ENCODE measurements at places on chromosomes 11 and 22. TPM values are rescaled to one million over a fixed set of nuclear protein-coding genes. Genes with fewer than 3 reads are reported as not detected.

DNA sequence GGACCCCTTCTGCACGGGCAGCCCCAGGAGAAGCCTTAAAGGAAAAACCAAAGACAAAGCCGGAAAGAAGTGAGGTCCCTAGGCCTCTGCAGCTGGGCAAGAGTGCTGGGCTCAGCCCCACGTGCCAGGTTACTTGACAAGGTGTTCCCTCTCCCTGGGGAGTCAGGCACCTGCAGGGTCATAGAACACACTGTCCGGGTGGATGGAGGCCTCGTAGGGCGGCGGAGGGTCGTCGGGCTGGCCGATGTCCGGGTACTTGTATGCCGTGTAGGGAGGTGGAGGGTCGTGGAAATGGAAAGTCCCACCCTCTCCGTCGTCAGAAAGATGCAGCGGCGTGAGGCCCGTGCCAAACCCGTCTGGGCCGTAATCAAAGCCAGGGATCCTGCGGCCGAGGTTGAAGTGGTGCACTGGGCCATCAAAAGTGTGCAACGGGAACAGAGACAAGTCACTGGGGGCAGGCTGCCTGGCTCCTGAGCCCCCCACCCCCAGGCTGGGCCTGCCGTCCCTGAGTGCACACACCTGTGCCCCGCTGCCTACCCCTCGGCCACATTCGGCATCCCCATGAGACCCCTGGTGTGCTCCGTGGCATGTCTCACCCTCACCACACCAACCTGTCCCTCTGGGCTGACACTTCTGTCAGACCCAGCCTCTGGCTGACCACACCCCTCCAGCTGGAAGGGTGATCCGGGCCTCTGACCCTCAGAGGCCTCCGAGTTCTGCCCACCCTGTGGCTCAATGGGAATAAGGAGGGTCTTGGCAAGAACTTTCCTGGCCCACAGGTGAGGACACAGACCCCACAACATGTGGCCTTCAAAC, 81.1 kb downstream of the DGCR2 start:
- no peak for DNase-seq

DNA sequence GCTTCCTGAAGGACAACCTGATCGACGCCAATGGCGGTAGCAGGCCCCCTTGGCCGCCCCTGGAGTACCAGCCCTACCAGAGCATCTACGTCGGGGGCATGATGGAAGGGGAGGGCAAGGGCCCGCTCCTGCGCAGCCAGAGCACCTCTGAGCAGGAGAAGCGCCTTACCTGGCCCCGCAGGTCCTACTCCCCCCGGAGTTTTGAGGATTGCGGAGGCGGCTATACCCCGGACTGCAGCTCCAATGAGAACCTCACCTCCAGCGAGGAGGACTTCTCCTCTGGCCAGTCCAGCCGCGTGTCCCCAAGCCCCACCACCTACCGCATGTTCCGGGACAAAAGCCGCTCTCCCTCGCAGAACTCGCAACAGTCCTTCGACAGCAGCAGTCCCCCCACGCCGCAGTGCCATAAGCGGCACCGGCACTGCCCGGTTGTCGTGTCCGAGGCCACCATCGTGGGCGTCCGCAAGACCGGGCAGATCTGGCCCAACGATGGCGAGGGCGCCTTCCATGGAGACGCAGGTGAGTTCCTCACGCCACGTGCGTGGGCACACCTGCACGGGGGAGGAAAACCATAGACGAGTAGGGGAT, 1.5 kb downstream of the BCR start:
- peak; percentile 24 for DNase-seq

- DNase-seq = no peak
These were observed 81.9 kb upstream of the SPON1 start for GRCh38 chr11:13880634-13881033.

GRCh38 chr22:44777364-44777755, 25.0 kb downstream of the ARHGAP8 start:
- no peak for DNase-seq

DNA sequence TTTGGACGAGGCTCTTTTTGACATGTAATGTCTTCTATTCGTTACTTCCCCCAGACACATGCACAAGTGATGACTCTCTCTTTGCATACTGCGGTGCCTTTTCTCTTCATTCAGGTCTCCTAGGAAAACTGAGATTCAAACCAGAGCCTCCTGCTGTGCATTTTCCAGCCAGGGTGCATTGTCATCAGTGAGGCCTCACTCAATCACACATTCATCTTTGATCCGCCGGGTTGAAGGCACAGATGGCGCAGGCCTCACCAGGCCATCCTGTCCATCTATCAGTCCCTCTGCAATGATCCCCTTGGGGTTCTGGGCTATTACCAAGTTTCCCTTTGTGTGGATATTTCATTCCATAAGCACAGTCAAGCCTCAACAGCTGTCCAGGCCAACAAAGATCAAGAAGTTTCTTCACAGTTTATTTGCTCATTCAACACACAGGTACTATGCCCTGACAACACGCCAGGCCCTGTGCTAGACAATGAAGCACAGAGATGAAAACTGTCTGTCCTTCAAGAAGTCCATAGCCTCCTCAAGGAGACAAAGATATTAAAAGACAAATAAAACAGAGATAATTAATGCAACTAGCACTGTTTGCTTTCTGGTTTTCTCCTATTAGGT, 107.8 kb downstream of the LARGE1 start:
- no peak for DNase-seq

- DNase-seq = no peak
These were observed 83.1 kb upstream of the MTNR1B start for GRCh38 chr11:92886243-92886905.

- DNase-seq = no peak
These were observed 81.3 kb upstream of the TP53I11 start for GRCh38 chr11:45031912-45032519.

DNA sequence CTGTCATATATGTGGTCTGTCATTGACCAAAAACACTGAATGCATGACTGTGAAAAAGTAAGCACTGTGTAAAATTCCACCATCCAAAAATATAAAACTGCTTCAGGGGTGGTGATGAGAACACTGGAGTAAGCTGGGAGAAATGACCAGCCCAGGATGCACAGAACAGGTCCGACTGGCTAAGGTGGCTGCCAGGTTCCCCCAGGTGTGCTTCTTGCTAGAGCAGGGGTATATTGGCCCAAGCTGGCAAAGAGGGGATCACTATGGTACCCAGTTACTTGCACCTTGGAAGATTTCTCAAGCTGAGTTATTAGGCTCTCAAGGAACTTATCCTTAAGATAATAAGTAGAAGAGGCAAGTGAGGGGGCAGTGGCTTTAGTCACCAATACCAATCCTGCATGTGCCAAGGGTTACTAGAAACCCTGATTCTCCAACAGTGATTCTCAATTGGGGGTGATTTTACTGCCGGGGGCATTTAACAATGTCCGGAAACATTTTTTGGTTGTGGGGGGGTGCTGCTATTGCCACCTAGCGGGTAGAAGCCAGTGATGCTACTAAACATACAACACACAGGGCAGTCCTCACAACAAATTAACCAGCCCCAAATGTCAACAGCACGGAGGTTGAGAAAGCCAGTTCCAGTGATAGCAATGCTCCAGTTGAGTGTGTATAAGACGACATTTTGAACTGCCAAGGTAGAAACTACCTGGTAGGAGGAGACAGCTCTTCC, 15.7 kb downstream of the SNU13 start:
- DNase-seq = no peak

ACTN3 gene
- polyA plus RNA-seq = not detected

OR10AG1 gene
- polyA plus RNA-seq = not detected

EML3 gene
- 22.9 TPM for polyA plus RNA-seq

FZD4 gene
- not detected for polyA plus RNA-seq

CCDC81 gene
- polyA plus RNA-seq = 0.26 TPM

LRRC74B gene
- not detected for polyA plus RNA-seq

RIMBP3B gene
- 0.71 TPM for polyA plus RNA-seq
